ENCODE measurements at places on chromosomes 7 and 10.
A peak's percentile ranks its signal among the peaks of the same experiment; 100 is the strongest.

DNA sequence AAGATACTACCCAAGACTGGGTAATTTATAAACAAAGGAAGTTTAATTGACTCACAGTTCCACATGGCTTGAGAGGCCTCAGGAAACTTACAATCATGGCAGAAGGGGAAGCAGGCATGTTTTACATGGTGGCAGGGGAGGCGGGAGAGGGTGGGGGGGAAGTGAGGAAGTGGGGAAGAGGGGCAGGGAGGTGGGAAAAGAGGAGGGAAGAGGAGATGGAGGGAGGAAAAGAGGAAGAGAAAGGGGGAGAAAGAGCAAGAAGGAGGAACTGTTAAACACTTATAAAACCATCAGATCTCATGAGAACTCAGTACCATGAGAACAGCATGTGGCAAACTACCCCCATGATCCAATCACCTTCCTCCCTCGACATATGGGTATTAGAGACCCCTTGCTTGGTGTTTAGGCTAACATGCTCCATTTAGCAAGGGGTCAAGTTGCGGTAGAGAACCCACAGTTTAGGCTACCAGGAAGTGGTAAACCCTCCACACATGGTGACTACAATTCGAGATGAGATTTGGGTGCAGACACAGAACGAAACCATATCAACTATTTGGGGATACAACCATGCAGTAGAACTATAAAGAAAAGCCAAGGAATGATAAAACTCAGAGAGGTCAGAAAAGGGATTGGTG lies 3.5 kb upstream of the LMBR1 start:
- DNase-seq = no peak

DNA sequence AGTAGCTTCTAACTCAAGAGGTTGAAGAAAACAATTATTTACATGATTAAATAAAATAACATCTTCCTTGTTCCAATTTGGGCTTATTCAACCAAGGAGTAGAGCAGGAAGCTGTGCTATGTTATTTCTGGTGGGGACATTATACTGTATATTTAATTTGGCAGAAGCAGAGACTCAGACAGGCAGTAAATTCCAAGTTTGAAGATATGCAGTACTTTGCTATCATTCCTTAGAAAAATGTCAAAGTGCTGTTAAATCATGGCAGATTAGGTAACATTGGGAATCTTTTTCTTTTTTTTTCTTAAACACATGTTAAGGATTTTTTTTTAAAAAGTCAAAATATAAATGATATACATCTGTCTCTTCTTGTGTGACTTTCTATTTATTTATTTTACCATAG lies 190.1 kb downstream of the SUGCT start:
- DNase-seq = no peak

- no peak for DNase-seq
These were observed 112.6 kb downstream of the PRKAG2 start for GRCh38 chr7:151764056-151764920.

DNA sequence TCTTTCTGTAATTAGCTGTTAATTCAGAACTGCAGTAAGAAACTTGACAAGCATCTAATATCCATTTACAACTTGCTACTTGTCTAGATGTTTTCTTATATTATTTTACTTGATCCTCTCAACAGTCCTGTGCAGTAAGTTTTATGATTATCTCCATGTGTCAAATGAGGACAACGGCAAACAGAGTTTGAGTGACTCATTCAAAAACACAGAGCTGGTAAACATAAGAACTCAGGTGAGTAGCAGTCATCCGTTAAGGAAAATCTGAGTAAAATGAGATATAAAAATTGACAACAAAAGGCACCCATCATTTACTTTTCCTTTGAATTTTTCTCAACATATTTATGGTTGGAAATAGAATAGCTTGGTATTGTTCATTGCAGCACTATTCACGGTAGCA lies 19.0 kb upstream of the TARP start:
- DNase-seq = no peak

GRCh38 chr7:91165006-91165845 lies 99.0 kb upstream of the FZD1 start:
- no peak for DNase-seq

- no peak for DNase-seq
These were observed 41.2 kb upstream of the VCL start for GRCh38 chr10:73956476-73957359.

- DNase-seq = peak; percentile 38
These were observed 47.3 kb downstream of the MYPN start for GRCh38 chr10:68156373-68157185.

DNA sequence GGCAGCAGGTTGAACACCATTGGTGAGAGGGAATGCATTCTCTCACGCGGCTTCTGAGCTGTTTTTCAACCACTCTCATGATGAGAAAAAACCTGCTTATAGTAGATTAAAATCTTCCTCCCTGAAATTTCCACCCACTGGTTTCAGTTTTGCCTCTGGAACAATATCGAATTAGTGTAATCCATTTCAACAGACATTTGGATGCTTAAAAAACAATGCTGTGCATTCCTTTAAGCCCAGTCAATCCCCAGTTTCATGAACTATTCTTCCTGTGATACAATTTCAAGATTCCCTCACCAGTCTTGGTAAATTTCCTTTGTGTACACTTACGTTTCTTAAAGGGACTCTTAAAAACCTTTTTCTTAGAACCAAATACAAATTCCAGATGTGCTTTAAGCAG lies 89.6 kb downstream of the ITIH5 start:
- no peak for DNase-seq

DNA sequence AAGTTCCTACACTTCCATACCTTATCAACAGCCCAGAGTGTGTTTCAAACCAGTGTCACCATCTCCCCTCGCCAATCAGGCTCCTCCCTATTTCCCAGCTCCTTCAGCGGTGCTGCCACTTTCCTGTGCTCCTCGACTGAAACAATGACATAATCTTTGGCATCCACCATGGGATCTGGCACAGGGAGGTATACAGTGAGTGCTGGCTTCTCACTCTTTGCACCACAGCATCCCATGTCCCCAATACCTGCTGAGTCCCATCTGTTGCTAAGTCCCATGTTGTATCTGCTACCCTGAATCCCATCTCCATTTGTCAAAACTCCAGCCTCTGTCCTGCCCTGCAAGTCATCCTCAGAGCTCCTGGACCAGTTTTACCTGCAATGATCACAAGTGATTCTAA lies 15.4 kb downstream of the PAXIP1 start:
- no peak for DNase-seq

- DNase-seq = no peak
These were observed 431.2 kb downstream of the PAXIP1 start for GRCh38 chr7:154571772-154572171.

GRCh38 chr7:108165723-108166122 lies 35.6 kb upstream of the LAMB4 start:
- no peak for DNase-seq

DNA sequence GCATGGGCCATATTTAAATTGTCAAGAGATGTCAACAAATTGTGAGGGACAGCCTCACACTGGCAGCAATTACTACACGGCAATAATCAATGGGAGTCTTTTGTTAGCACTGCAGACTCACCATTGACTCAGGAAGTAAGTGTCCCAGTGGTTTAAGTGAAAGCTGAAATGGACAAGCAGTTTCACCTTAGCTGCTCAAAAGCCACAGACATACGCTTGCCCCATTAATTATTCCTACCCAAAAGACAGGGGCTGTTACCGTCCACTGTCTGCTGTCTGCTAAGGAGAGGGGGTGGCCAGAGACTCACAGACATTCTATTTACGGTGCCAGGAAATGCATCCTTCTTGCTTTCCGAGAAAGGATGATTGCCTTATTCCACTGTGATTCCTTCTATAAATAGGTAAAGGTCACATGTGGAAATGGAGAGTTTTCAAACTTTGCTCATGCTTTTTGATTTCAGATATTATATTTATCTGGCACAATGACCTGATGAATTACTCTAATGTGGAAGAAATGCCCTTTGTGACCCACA lies 309.7 kb upstream of the NFE2L3 start:
- DNase-seq = no peak
